ENCODE measurements at places on chromosomes 1 and 21. TPM values are rescaled to one million over a fixed set of nuclear protein-coding genes. Genes with fewer than 3 reads are reported as not detected.

DNA sequence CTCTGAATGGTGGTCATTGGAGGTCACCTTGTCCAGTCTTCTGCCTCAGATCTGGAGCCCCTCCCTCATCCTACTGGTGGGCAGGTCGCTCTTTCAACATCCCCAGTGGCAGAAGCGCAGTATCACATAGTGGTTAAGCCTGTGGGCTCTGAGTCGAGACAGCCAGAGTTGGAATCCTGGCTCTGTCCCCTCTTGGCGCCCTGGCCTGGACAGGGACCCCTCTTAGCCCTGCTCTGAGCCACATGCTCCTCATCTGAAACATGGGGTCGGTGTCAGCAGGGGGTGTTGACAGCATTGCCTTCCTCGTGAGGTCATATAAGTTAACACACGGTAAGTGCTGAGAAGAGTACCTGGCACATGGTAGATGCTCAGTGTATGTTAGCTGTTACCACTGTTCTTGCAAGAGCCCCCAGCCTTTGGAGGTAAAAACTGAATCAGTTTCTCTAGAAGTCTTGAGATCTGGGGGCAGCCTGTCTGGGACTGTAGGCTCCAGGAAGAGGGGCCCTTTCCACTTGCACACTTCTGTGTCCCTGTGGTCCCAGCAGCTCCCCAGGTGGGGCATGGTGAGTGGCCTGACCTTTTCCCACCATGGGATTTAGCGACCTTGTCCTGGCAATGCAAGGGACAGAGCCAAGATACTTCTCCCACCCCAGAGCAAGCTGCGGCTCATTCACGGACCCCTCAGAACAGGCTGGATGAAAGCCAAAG lies 6.4 kb downstream of the ZC3H12A start:
- peaks cover 45% of the 10 kb centered on the region for H3K4me1 ChIP-seq
- H3K36me3 ChIP-seq, result peaks cover 7% of the 10 kb centered on the region
- no peak overlapping the region for H3K4me3 ChIP-seq
- H3K27me3 ChIP-seq, result no peaks in the 10 kb centered on the region
- DNase-seq, result no peak
- H3K27ac ChIP-seq, result no peak overlapping the region

DNA sequence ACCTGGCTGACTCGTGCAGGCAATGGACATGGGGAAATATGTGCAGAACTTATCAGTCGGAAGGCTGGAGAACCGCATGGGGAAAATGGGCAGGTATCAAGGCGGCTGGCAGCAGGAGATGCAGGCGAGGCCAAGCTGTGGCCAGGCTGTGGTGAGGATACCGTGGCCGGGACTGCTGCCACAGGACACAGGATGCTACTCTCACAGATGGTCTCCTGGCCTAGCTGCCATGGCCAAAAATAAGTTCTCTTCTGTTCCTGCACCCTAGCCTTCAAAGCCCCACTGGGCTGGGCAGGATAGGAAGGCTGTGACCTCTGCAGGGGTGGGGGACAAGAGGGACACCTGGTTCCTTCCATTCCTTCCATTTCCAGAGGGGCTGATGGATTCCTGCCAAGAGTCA lies 26.4 kb downstream of the TEX35 start:
- H3K27ac ChIP-seq, result no peak overlapping the region
- DNase-seq, result no peak
- no peaks in the 10 kb centered on the region for H3K36me3 ChIP-seq
- H3K27me3 ChIP-seq, result no peaks in the 10 kb centered on the region

GRCh38 chr1:206002160-206002559 lies 1.0 kb downstream of the RAB7B start:
- no peak overlapping the region for H3K4me3 ChIP-seq
- H3K27ac ChIP-seq, result no peak overlapping the region
- H3K27me3 ChIP-seq, result no peaks in the 10 kb centered on the region
- no peaks in the 10 kb centered on the region for H3K36me3 ChIP-seq
- DNase-seq, result no peak
- 0 out of 2 replicates have a peak, but pooled peaks cover 6% of the 10 kb centered on the region for H3K4me1 ChIP-seq

DNA sequence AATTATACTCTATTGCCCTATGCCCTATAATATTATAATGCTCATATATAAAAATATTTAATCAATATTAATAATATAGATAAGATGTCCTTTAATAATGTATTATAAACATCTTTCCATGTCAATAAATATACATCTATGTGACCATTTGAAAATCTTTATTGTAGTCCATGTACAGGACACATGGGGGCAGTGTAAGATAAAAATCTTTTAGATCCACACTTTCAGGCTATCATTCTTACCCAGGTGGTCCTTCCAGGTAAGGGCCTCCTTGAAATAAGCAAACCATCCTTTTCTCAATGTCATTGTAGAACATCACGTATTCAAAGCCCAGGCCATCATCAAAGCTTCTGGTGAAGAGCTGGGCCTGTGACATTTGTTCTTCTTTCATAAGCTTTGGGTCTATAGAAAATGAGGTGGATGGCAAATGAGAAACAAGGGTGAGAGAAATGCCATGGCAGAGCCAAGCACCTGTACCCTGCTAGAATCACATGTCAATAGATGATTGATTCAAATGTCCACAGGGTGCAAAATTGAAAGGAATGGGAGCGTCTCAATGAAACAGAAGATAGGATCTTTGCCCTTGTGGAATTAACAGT lies 20.2 kb downstream of the THEM4 start:
- H3K27me3 ChIP-seq, result no peaks in the 10 kb centered on the region
- no peak for DNase-seq
- no peak overlapping the region for H3K4me3 ChIP-seq
- no peaks in the 10 kb centered on the region for H3K4me1 ChIP-seq

GRCh38 chr21:30689822-30690221 lies 28.8 kb downstream of the KRTAP21-3 start:
- no peak overlapping the region for H3K27ac ChIP-seq
- DNase-seq, result no peak
- no peaks in the 10 kb centered on the region for H3K4me1 ChIP-seq
- no peaks in the 10 kb centered on the region for H3K36me3 ChIP-seq
- no peaks in the 10 kb centered on the region for H3K27me3 ChIP-seq
- H3K4me3 ChIP-seq, result no peak overlapping the region

Gene NBPF4
- total RNA-seq, result not detected

- no peaks in the 10 kb centered on the region for H3K36me3 ChIP-seq
- H3K27me3 ChIP-seq, result no peaks in the 10 kb centered on the region
- DNase-seq, result no peak
Observed at GRCh38 chr1:110243574-110243973, 33.5 kb downstream of the KCNC4 start.

- peaks cover 6% of the 10 kb centered on the region for H3K36me3 ChIP-seq
- no peak overlapping the region for H3K27ac ChIP-seq
- H3K27me3 ChIP-seq, result no peaks in the 10 kb centered on the region
- DNase-seq, result no peak
- no peak overlapping the region for H3K4me3 ChIP-seq
Observed at GRCh38 chr1:246837418-246838117, 94.2 kb downstream of the AHCTF1 start.

Gene SLC9A1
- total RNA-seq, result 31.3 TPM

Gene RPS27
- total RNA-seq, result 1,095 TPM

Gene LHX4
- total RNA-seq, result 0.72 TPM

DNA sequence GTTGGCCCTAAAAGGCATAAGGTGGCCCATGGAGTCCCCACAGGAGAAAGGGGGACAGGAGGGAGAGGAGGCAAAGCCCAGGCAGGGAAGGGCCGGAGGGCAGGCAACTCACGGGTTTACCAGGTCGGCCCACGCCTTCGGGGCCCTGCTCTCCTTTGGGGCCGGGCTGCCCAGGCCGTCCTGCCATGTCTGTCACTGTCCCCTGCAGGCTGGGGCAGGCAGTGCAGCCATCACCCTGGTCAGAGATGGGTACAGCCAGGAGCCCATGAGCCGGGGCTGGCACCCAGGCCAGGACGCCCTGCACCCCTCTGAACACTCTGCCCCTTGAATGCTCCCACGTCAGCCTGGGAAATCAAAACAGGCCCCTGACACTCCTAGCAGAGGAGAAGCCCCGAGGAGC lies 19.8 kb downstream of the COL16A1 start:
- no peak overlapping the region for H3K27ac ChIP-seq
- no peaks in the 10 kb centered on the region for H3K4me1 ChIP-seq
- H3K4me3 ChIP-seq, result no peak overlapping the region
- no peaks in the 10 kb centered on the region for H3K27me3 ChIP-seq

Gene HES3
- total RNA-seq, result not detected

DNA sequence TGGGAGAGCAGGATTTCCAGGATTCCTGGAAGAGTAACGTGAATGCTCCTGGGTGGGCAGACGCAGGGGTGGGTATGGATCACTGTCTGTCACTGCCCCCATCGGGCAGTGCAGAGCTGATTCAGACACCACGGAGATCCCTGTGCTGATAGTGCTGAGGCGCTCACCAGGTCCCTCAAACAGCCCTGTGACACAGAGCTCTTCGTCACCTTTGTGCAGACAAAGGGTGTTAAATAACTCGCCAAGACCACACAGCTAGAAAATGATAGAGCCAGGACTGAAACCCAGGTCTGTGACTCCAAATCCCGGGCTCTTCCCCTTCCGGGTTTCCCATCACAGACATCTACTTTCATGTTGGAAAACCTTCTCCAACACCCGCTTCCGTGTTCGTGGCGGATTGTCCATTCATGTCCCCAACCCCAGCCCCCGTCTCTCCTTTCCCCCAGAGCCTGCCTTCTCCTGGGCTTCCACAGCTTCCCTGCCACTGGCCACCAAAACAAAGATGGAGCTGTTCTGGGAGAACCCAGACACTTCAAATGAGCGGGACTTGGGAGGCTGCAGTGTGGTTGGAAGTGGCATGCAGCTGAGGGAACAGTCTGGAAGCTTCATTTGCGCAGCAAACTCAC lies 2.6 kb downstream of the EFHD2 start:
- peak overlapping the region; percentile 87 for H3K4me3 ChIP-seq
- DNase-seq, result no peak
- H3K27me3 ChIP-seq, result no peaks in the 10 kb centered on the region
- H3K27ac ChIP-seq, result peak overlapping the region; percentile 92
- peaks cover 53% of the 10 kb centered on the region for H3K4me1 ChIP-seq

DNA sequence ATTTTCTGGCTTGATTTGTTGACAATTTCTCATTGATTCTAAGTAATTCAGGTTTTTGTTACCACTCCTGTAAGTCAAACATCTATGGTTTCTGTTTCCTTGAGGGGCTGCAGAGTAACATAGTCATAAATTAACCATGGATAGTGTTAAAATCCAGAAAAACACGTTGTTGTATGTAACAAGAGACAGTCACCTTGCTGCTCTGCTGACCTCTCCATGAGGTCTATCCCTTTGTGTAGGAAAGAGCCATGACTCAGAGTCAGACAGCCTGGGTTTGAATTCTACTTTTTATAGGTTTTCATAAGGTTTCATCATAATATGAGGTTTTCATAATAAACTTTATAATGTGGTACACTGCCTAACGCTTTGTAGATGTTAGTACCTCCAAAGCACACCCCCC lies 27.6 kb upstream of the NBL1 start:
- no peaks in the 10 kb centered on the region for H3K27me3 ChIP-seq
- peaks cover 8% of the 10 kb centered on the region for H3K36me3 ChIP-seq
- no peak overlapping the region for H3K27ac ChIP-seq
- H3K4me3 ChIP-seq, result no peak overlapping the region
- DNase-seq, result no peak

- H3K27ac ChIP-seq, result no peak overlapping the region
- H3K27me3 ChIP-seq, result no peaks in the 10 kb centered on the region
- no peaks in the 10 kb centered on the region for H3K36me3 ChIP-seq
- H3K4me3 ChIP-seq, result no peak overlapping the region
- DNase-seq, result no peak
- no peaks in the 10 kb centered on the region for H3K4me1 ChIP-seq
Observed at GRCh38 chr1:167676205-167676915, 45.4 kb upstream of the MPZL1 start.

Gene GCSAML
- total RNA-seq, result not detected

DNA sequence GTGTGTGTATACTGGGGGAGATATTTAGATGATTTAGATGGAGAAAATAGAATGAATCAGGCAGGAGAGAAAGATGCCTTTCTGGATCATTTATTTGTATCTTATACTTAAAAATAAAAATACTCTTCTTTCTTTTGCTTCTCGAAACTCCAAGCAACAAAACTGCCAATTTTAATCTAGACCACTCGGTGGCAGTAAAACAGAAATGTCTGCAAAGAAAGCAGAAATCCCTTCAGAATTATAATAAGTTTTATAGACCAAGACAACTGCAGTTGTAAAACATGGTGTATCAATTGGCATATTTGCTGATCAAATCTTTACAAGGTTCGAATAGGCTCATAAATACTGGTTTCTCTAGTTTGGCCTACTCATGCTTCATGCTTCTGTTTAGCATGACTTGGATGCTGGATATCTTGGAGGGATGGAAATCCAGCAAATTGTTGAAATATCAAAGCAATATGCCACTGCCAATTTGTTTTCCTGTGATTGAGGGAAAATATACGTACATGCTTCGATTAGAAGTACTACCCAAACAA lies 15.1 kb upstream of the C1orf87 start:
- no peak overlapping the region for H3K27ac ChIP-seq
- no peak overlapping the region for H3K4me3 ChIP-seq
- H3K4me1 ChIP-seq, result no peaks in the 10 kb centered on the region
- H3K36me3 ChIP-seq, result no peaks in the 10 kb centered on the region
- DNase-seq, result no peak

Gene SPRR2E
- not detected for total RNA-seq

- DNase-seq, result peak; percentile 20
- no peaks in the 10 kb centered on the region for H3K36me3 ChIP-seq
- H3K4me3 ChIP-seq, result no peak overlapping the region
- no peaks in the 10 kb centered on the region for H3K4me1 ChIP-seq
- H3K27me3 ChIP-seq, result no peaks in the 10 kb centered on the region
Observed at GRCh38 chr1:156385534-156386031, 16.6 kb downstream of the RHBG start.

- no peak for DNase-seq
- no peak overlapping the region for H3K4me3 ChIP-seq
- 0 out of 2 replicates have a peak, but pooled peaks cover 1% of the 10 kb centered on the region for H3K4me1 ChIP-seq
- no peak overlapping the region for H3K27ac ChIP-seq
Observed at GRCh38 chr1:43232074-43232473, 37.7 kb upstream of the TMEM125 start.

Gene KIF21B
- total RNA-seq, result 0.46 TPM

DNA sequence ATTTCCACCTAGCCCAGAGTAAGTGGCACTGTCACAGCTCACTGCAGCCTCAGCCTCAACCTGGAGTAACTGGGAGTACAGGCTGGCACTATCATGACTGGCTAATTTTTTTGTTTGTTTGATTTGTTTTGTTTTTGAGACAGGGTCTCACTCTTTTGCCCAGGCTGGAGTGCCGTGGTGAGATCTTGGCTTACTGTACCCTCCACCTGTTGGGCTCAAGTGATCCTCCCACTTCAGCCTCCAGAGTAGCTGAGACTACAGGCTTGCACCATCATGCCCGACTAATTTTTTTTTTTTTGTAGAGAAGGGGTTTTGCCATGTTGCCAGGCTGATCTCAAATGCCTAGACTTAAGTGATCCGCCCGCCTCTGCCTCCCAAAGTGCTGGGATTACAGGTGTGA lies 2.5 kb downstream of the UCK2 start:
- H3K27ac ChIP-seq, result no peak overlapping the region
- DNase-seq, result no peak
- no peak overlapping the region for H3K4me3 ChIP-seq
- H3K4me1 ChIP-seq, result peaks cover 18% of the 10 kb centered on the region
- H3K36me3 ChIP-seq, result no peaks in the 10 kb centered on the region

GRCh38 chr1:3896396-3897000 lies 3.6 kb downstream of the C1orf174 start:
- H3K27me3 ChIP-seq, result no peaks in the 10 kb centered on the region
- no peak overlapping the region for H3K4me3 ChIP-seq
- H3K4me1 ChIP-seq, result no peaks in the 10 kb centered on the region
- no peak overlapping the region for H3K27ac ChIP-seq
- H3K36me3 ChIP-seq, result no peaks in the 10 kb centered on the region

Gene MRPL9
- total RNA-seq, result 98.3 TPM

Gene MMP23B
- total RNA-seq, result 5.0 TPM

Gene KRTAP19-1
- not detected for total RNA-seq

GRCh38 chr21:45032977-45033710 lies 41.2 kb upstream of the ADARB1 start:
- H3K27me3 ChIP-seq, result no peaks in the 10 kb centered on the region
- H3K27ac ChIP-seq, result no peak overlapping the region
- H3K4me3 ChIP-seq, result no peak overlapping the region
- H3K4me1 ChIP-seq, result no peaks in the 10 kb centered on the region
